ENCODE measurements at places on chromosomes 7 and 10. TPM values are rescaled to one million over a fixed set of nuclear protein-coding genes. Genes with fewer than 3 reads are reported as not detected.

UBTD1 gene
- total RNA-seq, result 38.1 TPM

CYP26C1 gene
- 0.80 TPM for total RNA-seq

EMX2 gene
- total RNA-seq, result 0.07 TPM

PTPN20 gene
- 0.57 TPM for total RNA-seq

HTR7 gene
- total RNA-seq, result 0.07 TPM

SPDYE1 gene
- 0.07 TPM for total RNA-seq

LIPK gene
- not detected for total RNA-seq

MYO1G gene
- 0.27 TPM for total RNA-seq

GSAP gene
- 1.7 TPM for total RNA-seq

PON3 gene
- total RNA-seq, result 0.93 TPM

UCMA gene
- total RNA-seq, result not detected

CAMK1D gene
- total RNA-seq, result 1.5 TPM

CFAP58 gene
- 0.40 TPM for total RNA-seq

MSMB gene
- not detected for total RNA-seq

IL6 gene
- 23.7 TPM for total RNA-seq

ORAI2 gene
- 51.2 TPM for total RNA-seq

MRC1 gene
- total RNA-seq, result 16.2 TPM

PNLIPRP2 gene
- total RNA-seq, result not detected

PLPP4 gene
- total RNA-seq, result 4.7 TPM

SRRM3 gene
- 0.80 TPM for total RNA-seq

RHOBTB1 gene
- total RNA-seq, result 30.3 TPM

PITX3 gene
- not detected for total RNA-seq

WAPL gene
- 69.7 TPM for total RNA-seq

ECD gene
- total RNA-seq, result 64.5 TPM

TMEM254 gene
- 7.7 TPM for total RNA-seq

CLCN1 gene
- total RNA-seq, result not detected

PRPS1L1 gene
- not detected for total RNA-seq

CCL24 gene
- total RNA-seq, result 0.53 TPM

EN2 gene
- total RNA-seq, result not detected

HOXA2 gene
- total RNA-seq, result 2.2 TPM

OR2A12 gene
- total RNA-seq, result not detected

PNLIPRP3 gene
- not detected for total RNA-seq

ATRNL1 gene
- total RNA-seq, result not detected

AKR1C2 gene
- 2.0 TPM for total RNA-seq

ADRA2A gene
- total RNA-seq, result 0.40 TPM

KCNMA1 gene
- total RNA-seq, result 1.1 TPM

GSDME gene
- total RNA-seq, result 24.9 TPM

KCNIP2 gene
- 0.79 TPM for total RNA-seq

ZNF746 gene
- total RNA-seq, result 22.5 TPM

FAM25G gene
- not detected for total RNA-seq

VSTM4 gene
- 0.27 TPM for total RNA-seq

CPA2 gene
- not detected for total RNA-seq

PTPRN2 gene
- 1.3 TPM for total RNA-seq

WDFY4 gene
- 4.9 TPM for total RNA-seq

NRG3 gene
- 0.43 TPM for total RNA-seq

MEIG1 gene
- total RNA-seq, result 1.1 TPM

GOLGA7B gene
- not detected for total RNA-seq

ERVW-1 gene
- not detected for total RNA-seq

ZPBP gene
- not detected for total RNA-seq

TRIM50 gene
- total RNA-seq, result not detected

CALHM1 gene
- total RNA-seq, result not detected

ARMC3 gene
- total RNA-seq, result not detected
